ENCODE measurements at places on chromosomes 12 and 14. TPM values are rescaled to one million over a fixed set of nuclear protein-coding genes. Genes with fewer than 3 reads are reported as not detected.

Gene BTG1
- total RNA-seq: 21.2 TPM

Gene DICER1
- 31.4 TPM for total RNA-seq

Gene DYRK4
- total RNA-seq: 90.1 TPM

Gene SLC25A47
- total RNA-seq: not detected

Data from hair follicular keratinocyte (primary cell).